ENCODE measurements at places on chromosomes 16 and 17. TPM values are rescaled to one million over a fixed set of nuclear protein-coding genes. Genes with fewer than 3 reads are reported as not detected.

Gene ZSCAN10
- not detected for total RNA-seq

GRCh38 chr17:77042476-77043231 lies 98.1 kb upstream of the SEC14L1 start:
- no peak for DNase-seq

- peak; percentile 87 for DNase-seq
Observed at GRCh38 chr17:78315355-78316114, 44.3 kb downstream of the SOCS3 start.

DNA sequence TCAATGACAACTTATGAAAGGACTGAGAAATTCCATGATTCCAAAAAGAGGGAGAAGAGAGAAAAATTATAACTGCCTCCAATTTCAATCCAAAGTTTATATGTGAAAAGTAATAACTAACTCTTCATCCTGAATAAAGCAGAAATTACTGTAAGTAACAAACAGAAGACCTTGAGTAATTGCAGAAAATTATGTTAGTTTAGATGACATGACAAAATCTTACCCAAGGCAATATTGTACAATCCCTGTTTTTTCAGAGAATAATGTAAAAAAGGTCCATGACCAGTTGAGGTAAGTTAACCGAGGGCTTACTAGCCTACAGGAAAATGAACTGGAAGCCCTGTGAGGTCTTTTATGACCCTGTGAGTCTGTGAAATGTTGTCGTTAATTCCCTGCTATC lies 949.5 kb upstream of the SOX9 start:
- DNase-seq, result no peak

- peak; percentile 49 for DNase-seq
Observed at GRCh38 chr17:34443619-34444469, 80.8 kb upstream of the CCL1 start.

GRCh38 chr17:19621697-19622096 lies 26.9 kb upstream of the ALDH3A2 start:
- DNase-seq, result no peak

DNA sequence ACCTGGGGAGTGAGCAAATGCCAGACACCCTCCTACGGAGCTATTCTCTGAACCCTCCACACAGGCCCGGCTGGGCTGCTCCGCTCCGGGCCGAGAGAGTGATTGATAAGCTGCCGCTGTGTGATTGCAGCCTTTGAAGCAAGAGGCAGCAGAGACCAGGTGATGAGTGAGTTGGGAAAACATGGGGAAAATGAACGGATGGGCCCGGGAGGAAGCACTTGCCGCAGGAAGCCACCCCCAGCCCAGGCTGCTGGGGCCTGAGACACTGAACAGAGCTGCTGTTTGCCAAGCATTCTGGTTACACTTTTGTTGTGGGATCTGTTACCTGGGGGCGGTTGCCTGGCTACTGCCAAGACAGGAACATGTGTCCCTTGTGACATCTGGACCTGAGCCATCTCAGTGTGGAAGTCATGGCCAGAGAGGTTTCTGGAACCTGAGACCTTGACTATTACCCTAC lies 46.4 kb upstream of the KLHDC4 start:
- DNase-seq, result no peak
